ENCODE measurements at places on chromosomes 2 and 18. TPM values are rescaled to one million over a fixed set of nuclear protein-coding genes. Genes with fewer than 3 reads are reported as not detected.

The CCDC141 gene
- 18.0 TPM for total RNA-seq

The PAX8 gene
- 0.26 TPM for total RNA-seq

The PMAIP1 gene
- total RNA-seq: 1.6 TPM

The CFC1 gene
- not detected for total RNA-seq

The SERPINB3 gene
- 0.16 TPM for total RNA-seq

The SGPP2 gene
- total RNA-seq: 3.5 TPM

The IL36A gene
- total RNA-seq: not detected

The RNU2-63P gene
- not detected for total RNA-seq

The CHST10 gene
- total RNA-seq: 12.5 TPM

The SOWAHC gene
- total RNA-seq: 28.2 TPM

The PLCL1 gene
- total RNA-seq: 17.8 TPM

The FSHR gene
- total RNA-seq: 0.69 TPM

The SKOR2 gene
- not detected for total RNA-seq

The NPHP1 gene
- total RNA-seq: 10.8 TPM

The DSC2 gene
- 7.1 TPM for total RNA-seq

The C2orf78 gene
- total RNA-seq: not detected

The MGAT4A gene
- 23.8 TPM for total RNA-seq

The MARCO gene
- total RNA-seq: 0.42 TPM

The HMSD gene
- total RNA-seq: 0.11 TPM

The OR6B2 gene
- total RNA-seq: not detected

The MBD5 gene
- 134 TPM for total RNA-seq

The C1QL2 gene
- not detected for total RNA-seq

The CD8A gene
- total RNA-seq: not detected

The GKN1 gene
- total RNA-seq: not detected

The GALR1 gene
- total RNA-seq: 1.1 TPM

The MRO gene
- 1.2 TPM for total RNA-seq

The RESP18 gene
- not detected for total RNA-seq

The RETREG2 gene
- 34.7 TPM for total RNA-seq
